ENCODE measurements at places on chromosomes 4 and X.

DNA sequence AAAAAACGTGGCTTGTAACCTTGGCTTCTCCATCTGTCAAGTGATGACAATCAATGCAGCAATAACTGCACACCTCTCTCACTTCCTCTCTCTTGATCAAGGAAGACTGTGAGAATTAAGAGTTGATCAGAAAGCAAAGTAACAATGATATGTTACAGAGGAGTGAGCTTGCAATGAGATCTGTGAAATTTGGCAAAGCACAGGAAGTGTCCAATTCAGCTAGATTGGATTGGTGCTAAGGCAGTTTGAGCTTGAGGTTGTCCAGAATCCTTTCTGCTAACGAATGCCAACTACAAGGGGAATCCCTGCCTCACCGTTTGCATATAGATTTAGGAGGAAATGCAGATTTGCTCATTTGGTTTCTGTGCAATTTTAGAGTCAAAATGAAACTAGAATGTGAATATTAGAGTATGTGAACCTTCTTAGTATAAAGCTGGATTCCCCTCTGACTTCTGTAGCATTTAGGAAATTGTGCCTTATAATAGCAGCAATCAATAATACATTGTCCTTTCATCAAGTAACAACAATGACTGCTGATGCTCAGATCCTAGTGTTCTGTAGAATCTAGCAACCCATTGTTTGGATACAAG lies 346.4 kb downstream of the PTTG2 start:
- no peak for DNase-seq

DNA sequence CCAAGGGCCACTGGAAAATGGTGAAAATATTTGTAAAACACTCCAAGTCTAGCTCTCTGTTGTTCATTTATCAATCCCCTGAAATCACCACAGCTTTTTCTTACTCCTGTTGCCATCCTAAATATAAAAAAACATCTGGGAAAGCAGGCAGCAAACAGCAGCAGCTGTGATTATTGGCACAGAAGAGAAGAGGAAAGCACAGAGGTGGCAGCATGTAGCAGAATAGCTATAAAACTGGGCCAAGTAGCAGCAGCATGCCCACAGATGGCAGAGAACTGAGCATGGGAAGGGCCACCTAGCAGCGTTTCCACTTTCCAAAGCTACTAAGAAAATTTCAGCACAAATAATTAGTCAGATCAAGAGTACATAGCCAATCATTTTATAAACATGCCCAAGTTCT lies 307.2 kb downstream of the SLC7A11 start:
- no peak for DNase-seq

DNA sequence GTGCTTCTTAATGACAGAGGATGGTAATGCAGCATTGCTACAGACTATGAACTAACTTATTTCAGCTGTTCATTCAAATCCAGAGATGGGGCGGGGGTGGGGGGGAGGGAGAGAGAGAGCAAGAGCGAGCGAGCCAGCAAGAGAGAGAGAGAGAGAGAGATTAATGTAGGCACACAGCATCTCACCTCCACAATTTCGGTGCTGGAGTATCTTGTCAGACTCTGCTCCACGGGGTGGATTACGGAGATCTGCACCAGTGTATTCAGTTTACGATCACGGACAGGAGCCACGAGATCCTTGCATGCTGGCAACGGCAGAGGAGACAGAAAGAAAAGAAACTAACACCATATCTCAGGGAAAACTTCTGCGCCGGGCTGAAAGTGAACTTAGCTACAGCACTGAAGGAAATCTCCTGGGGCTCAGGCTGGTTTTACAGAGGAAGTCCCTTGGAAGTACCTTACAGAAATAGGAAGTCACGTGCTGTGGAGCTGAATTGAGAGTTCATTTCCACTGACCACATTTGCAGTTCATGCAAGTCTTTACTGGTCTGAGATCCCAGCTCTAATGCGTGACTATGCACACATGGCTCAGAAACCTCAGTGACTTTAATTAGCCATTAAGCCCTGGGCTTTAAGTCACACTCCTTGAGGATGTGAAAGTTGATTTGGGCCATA lies 440.9 kb downstream of the INPP4B start:
- peak; percentile 27 for DNase-seq

DNA sequence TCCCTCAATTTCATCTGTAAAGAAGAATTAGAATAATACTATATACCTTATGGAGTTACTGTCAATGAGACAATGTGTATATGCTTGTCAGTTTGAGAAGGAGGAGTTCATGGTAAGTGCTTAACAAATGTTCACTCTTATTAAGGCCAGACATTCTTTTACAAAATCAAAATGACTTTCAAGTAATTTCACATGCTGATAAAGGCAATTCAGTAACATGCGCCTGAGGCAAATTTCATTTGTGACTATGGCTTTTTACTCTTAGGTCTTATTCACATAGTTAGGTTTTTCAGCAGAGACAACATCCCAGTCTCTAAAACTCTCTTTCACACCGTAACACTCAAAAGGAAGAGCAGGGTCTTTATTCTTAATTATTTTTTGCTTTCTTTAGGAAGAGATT lies 174.4 kb downstream of the CAMK2D start:
- no peak for DNase-seq

DNA sequence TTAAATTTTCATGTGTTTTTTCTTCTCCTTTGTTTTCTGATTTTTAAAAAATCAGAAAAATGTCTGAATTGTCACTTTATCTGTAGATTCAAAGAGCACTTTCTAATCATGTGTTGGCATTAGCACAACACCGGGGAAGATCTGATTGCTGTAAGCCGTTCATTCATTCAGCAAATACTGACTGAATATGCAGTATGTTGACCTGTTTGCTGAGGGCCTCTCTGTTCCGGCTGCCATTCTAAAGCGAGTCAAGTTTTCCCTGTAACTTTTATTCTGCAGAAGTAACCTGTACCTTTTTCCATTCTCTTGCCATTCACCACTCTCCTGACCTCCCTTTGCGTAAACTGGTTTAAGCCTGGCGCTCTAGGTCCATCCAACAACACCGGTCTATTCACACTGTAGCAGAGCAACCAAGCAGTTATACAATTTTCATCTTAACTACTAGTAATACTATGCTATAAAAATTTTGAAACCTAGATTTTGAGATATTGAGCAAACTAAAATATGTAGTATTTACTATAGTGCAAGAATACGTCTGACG lies 6.7 kb downstream of the SORBS2 start:
- no peak for DNase-seq

Data from mucosa of gallbladder (tissue), 1 donor.